H1 (cell line): ENCODE measurements at places on chromosomes 6 and 20.
A peak's percentile ranks its signal among the peaks of the same experiment; 100 is the strongest.

- no peak overlapping the region for H3K27ac ChIP-seq
- DNase-seq, result no peak
- no peaks in the 10 kb centered on the region for H3K27me3 ChIP-seq
Observed at GRCh38 chr20:62736407-62737071, 27.9 kb downstream of the NTSR1 start.

- peaks cover 10% of the 10 kb centered on the region for H3K27me3 ChIP-seq
- H3K4me1 ChIP-seq, result peaks cover 10% of the 10 kb centered on the region
- H3K4me3 ChIP-seq, result no peak overlapping the region
Observed at GRCh38 chr6:168133687-168134559, 54.9 kb upstream of the FRMD1 start.

DNA sequence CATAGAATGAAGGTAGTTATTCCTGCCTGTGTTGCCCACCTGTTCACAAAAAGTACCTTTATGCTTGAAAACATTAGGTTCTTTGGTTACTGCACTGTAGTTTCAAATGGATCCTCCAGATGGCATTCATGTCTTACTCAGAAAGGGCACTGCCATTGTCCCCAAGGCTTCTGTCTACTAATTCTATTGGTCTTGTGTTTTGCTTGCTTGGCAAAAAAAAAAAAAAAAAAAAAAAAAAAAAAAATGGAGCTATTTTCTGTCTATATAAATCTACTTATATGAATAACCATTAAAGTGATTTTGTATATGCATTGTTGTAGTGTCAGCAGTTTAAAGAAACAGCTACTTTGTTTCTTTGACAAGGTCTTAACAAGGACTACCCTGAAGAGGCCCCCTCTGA, 12.7 kb upstream of the EFHC1 start:
- no peak for DNase-seq
- no peak overlapping the region for H3K27ac ChIP-seq

- H3K27ac ChIP-seq, result no peak overlapping the region
- H3K4me1 ChIP-seq, result no peaks in the 10 kb centered on the region
- DNase-seq, result no peak
- H3K4me3 ChIP-seq, result no peak overlapping the region
Observed at GRCh38 chr6:117232196-117232595, 33.2 kb upstream of the VGLL2 start.

DNA sequence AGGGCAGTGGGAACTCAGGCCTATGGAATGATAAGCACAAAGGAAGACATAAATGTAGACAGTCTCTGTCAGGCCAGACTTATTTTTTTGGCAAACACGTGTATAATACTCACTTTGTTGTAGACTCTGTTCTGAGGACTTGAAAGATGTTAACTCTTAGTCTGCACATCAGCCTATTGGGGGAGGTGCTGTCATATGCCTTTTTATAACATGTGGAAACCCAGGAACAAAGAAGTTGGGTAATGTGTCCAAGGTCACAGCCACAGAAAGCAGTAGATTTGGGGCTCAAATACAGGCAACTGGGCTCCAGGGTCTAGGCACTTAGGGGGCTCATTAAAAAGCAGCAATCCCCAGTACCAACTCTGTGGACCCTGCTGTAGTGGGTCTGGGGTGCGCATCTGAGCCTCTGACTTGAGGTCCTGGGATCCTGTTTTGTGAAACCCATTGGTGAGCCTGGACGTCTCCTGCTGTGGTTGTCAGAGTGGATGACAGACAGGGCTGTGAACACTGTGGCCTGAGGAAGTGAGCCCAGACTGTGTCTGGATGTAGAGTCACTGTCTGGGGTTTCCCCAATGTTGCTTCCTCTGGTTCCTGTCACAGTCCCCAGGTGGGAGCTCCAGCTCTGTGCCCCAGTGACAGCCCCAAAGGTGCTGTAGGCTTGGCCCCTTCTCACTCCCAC, 50.0 kb downstream of the CDH26 start:
- H3K27me3 ChIP-seq, result no peaks in the 10 kb centered on the region; the same call in 1 of the 2 replicates
- H3K27ac ChIP-seq, result no peak overlapping the region
- no peak for DNase-seq
- no peaks in the 10 kb centered on the region for H3K4me1 ChIP-seq
- no peaks in the 10 kb centered on the region for H3K36me3 ChIP-seq

DNA sequence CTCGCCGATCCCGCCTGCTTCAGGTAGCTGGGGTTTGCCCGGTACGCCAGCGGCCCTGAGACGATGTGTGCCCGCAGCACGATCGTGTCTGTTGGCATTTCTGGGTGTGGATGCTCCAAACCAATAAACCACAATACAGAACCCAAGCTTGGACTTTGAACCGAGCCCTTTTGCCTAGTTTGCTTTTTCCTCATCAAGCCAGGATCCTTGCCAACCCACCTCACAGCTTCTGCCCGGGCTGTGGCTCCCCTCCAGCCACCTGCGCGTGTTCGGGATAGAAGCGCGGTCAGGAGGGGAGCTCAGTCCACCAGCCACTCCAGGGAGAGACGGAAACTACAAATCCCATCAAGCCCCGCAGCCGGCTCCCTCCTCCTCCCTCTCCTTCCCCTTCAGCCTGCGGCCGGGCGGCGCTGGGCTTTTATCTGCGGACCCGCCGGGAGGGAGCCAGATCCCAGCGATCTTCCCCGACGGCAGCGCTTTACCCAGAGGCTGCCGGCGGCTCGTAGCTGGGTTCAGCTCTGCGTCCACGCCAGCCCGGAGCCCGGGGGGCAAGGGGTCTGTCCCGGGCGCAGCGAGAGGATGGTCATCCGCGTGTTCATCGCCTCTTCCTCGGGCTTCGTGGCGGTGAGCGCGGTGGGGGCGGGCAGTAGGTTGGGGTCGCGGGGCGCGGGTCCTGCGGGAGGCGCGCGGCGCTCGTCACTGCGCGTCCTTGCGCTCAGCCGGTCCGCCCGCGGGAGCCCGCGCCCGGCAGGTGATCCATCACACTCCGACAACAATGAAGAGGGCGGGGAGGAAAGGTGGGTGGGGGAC, at the start of gene SH3BGRL2:
Gene SH3BGRL2, plus strand, starts transcription at position 447 of the 810 bp plus-strand sequence. Its CDS starts 133 bp downstream, at position 580.
- H3K36me3 ChIP-seq, result no peaks in the 10 kb centered on the region
- peak; percentile 90 for DNase-seq
- H3K4me1 ChIP-seq, result no peaks in the 10 kb centered on the region; the same call in 1 of the 2 replicates
- H3K27me3 ChIP-seq, result no peaks in the 10 kb centered on the region
- H3K27ac ChIP-seq, result peak within 1 kb of the TSS; percentile 47; the same call in 1 of the 2 replicates

DNA sequence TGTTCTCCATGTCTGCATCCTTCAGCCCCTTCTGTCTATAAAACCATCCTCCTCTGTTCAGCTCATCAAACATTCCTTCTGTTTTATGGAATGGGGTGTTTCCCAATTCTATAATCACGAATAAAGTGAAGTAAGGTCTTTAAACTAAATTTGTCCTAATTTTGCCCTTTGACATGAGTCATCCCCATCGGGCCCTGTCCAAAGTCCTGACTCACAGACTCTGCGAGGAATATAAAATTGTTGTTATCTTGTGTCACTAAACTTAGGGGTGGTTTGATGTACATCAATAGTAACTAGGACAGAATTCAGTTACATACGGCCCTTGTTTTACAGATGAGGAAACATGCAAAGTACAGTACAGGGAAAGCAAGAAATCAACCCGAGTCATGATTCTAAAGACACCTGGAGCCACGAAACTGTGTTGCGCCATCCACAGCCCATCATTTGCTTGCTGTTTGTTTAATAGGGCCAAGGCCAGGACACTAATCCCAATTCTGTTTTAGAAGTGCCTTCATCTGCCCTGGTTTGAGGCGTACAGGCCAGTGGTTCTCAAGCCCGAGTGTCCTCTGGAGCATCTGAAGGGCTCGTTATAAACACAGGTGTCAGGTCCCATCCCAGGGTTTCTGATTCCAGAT, 2.8 kb downstream of the ACSS1 start:
- no peak overlapping the region for H3K4me3 ChIP-seq
- DNase-seq, result no peak
- peaks cover 44% of the 10 kb centered on the region for H3K27me3 ChIP-seq
- peaks cover 5% of the 10 kb centered on the region for H3K4me1 ChIP-seq

- no peak overlapping the region for H3K27ac ChIP-seq
- no peaks in the 10 kb centered on the region for H3K36me3 ChIP-seq
- H3K27me3 ChIP-seq, result no peaks in the 10 kb centered on the region
- no peaks in the 10 kb centered on the region for H3K4me1 ChIP-seq
- no peak overlapping the region for H3K4me3 ChIP-seq
- no peak for DNase-seq
Observed at GRCh38 chr6:54578261-54578660, 268.3 kb upstream of the FAM83B start.

GRCh38 chr6:89138173-89138572, 7.7 kb upstream of the PM20D2 start:
- no peak overlapping the region for H3K4me3 ChIP-seq
- DNase-seq, result no peak
- H3K4me1 ChIP-seq, result peaks cover 3% of the 10 kb centered on the region; the same call in 1 of the 2 replicates

GRCh38 chr20:44660581-44660980, 9.1 kb upstream of the ADA start:
- no peak overlapping the region for H3K4me3 ChIP-seq
- DNase-seq, result no peak
- H3K27me3 ChIP-seq, result no peaks in the 10 kb centered on the region
- H3K27ac ChIP-seq, result no peak overlapping the region
- no peaks in the 10 kb centered on the region for H3K36me3 ChIP-seq
- H3K4me1 ChIP-seq, result peaks cover 3% of the 10 kb centered on the region; the same call in 1 of the 2 replicates

DNA sequence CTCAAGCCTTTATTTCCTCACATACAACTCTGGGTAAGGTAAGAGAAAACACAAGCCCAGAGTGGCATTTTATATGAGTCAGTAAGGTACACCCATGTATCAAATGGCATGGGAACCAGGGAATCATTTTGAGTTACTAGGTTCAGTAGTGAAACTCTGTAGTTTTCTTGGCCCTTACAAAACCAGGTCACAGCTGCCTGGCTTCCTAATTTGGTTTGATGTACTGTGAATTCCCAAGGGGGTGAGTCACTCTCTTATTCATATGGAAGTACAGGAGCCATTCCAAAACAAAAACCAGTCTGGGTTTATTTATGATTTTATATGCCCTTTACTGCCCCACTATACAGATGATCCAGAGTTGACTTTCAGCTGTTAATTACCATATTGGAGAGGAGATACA, 70.7 kb downstream of the PDE7B start:
- H3K4me1 ChIP-seq, result no peaks in the 10 kb centered on the region; the same call in 1 of the 2 replicates
- DNase-seq, result peak; percentile 23
- no peaks in the 10 kb centered on the region for H3K36me3 ChIP-seq
- H3K27ac ChIP-seq, result no peak overlapping the region

DNA sequence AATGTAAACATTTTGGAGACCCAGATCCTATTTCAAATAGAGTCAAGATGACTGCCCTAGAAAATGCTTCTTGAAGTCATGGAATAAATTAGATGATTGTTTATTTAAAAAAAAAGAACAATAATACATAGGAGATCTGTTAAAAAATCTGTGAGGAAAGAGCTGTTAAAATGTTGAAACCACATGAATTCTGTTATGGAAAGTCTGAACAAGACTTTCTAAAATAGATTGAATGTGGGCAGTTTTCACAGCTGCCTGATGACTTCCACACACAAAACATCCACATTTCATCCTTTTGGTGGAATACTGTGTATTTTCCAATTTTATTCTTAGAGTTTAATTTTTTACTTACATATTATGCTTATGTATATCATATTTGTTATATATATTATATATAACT, 186.1 kb downstream of the LAMA2 start:
- no peaks in the 10 kb centered on the region for H3K4me1 ChIP-seq
- no peaks in the 10 kb centered on the region for H3K27me3 ChIP-seq
- DNase-seq, result no peak

- no peak overlapping the region for H3K27ac ChIP-seq
- H3K4me1 ChIP-seq, result no peaks in the 10 kb centered on the region
- DNase-seq, result no peak
- no peaks in the 10 kb centered on the region for H3K36me3 ChIP-seq
Observed at GRCh38 chr20:4569865-4570264, 151.8 kb upstream of the PRND start.

DNA sequence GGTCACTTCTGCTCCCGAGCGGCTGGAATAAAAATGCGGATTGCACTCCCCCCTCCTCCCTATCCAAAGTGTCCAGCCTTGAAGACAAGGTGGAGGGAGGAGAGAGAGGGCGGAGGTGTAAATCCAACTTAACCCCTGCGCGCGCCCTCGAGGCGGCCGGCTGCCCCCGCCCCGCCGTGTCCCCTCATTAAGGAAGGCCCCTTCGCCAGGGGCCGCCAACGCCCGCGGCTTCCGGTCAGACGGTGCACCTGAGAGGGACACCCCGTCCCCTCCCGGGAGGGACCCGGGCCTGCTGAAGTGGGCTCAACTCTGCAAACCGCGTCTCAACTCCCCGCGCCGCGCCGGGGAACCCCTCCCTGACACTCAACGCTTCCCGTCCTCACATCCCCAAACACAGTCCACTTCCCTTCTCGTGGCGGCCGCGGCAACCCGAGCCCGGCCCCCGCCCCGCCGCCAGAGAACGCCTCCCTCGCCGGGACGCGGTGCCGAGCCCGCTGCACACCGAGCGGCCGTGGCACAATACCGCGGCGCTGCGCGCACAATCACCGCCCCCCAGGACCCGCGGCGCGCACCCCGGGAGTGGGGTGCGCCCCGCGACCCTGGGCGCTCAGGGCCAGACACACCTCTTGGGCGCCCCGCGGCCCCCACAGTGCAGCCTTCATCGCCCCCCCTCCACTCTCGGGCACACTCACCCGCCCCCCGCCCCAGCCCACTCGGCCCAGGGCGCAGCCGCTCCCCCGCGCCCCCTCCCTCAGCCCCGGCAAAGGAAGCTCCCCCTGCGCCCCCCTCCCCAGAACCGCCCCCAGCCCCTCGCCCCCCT, 102.5 kb downstream of the NOL4L start:
- no peak for DNase-seq
- H3K27me3 ChIP-seq, result no peaks in the 10 kb centered on the region
- H3K4me3 ChIP-seq, result peak overlapping the region; percentile 90
- no peak overlapping the region; the same call in 1 of the 2 replicates for H3K27ac ChIP-seq
- H3K4me1 ChIP-seq, result peaks cover 15% of the 10 kb centered on the region

GRCh38 chr6:150880336-150880735, 14.8 kb downstream of the MTHFD1L start:
- no peak overlapping the region for H3K27ac ChIP-seq
- no peak overlapping the region for H3K4me3 ChIP-seq
- H3K36me3 ChIP-seq, result peaks cover 12% of the 10 kb centered on the region
- peaks cover 18% of the 10 kb centered on the region for H3K4me1 ChIP-seq
- no peak for DNase-seq

- no peaks in the 10 kb centered on the region for H3K36me3 ChIP-seq
- H3K27ac ChIP-seq, result no peak overlapping the region
- DNase-seq, result no peak
- H3K27me3 ChIP-seq, result peaks cover 24% of the 10 kb centered on the region
- H3K4me3 ChIP-seq, result no peak overlapping the region
Observed at GRCh38 chr6:41489120-41489851, 56.9 kb upstream of the FOXP4 start.

DNA sequence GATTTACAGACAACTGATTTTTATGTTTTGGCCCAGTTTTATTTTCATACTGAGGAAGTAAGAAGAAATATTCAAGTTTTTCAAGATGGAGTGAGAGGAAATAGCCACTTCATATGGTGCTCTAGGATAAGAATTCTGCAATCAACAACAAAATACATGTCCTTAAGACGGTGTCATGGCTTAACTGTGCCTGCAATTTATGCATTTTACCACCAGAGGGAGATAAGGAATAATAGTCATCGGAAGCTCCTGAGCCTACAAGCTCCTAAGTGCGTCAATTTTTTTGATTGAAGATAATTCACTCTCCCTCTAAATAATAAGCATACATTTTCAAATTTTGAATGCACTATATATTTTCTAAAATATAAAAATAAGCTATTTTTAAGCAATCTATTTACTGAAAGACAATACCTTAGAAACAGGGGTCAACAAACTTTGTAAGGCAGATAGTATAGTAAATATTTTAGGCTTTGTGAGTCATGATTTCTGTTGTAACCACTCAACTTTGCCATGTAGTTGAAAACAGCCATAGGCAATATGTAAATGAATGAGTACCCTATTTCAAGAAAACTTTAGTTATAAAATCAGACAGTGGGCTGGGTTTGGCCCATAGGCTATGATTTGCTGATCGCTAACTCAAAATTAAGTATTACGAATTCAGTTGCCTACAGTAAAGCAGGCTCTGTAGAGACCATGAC, 230.9 kb upstream of the DTNBP1 start:
- H3K4me3 ChIP-seq, result peak overlapping the region; percentile 43; the same call in 1 of the 2 replicates
- no peaks in the 10 kb centered on the region for H3K27me3 ChIP-seq
- H3K4me1 ChIP-seq, result peaks cover 13% of the 10 kb centered on the region
